Kidney capillary endothelial cell (primary cell): ENCODE measurements at places on chromosomes 11 and 22.

DNA sequence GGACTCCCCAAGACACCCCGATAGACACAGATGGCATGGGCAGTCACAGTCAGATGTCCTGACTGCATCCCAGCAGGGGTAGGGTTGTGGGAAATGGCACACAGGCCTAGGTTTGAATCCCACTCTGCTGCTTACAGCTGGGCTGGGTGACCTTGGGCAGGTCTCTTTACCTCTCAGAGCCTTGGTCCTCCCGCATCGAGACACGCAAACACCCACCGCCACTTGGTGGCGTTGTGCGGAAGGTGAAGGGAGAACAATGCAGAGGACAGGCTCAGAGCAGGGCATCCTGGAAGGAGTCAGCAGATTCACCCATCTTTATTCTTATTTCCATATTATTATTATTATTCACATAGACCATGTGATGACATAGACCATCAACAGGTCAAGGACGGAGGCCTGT, 140.5 kb downstream of the MIAT start:
- no peak for DNase-seq

DNA sequence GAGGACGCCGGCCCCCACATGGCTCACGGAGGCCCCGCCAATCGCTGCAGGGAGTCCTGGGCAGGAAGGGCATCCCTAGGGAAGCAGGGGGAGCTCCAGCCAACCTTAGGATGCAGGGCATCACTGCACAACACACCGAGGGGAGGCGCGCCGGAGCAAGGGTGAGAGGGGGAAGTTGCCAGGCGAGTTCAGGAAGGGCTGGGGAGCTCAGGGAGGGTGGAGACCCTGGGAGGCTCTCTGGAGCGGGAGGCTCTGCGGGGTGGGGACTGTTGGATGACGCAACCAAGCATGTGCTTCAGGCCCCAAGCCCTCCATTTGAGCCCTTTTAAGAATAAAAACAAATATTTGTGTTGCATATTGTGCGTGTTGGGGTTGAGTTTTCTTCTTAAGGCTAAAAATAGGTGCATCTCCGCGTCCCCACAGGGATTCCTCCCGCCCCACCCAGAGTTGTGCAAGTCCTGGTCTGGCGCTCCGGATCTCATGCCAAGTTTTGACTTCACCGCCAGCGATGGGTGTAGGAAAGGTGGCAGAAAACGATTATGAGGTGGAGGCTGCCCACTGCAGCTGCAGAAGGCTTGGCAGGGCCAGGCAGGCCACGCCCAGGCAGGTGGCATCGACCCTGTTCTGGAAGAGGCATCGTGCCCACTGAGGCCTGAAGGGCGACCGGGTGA, 65.2 kb downstream of the WNT7B start:
- DNase-seq, result no peak

DNA sequence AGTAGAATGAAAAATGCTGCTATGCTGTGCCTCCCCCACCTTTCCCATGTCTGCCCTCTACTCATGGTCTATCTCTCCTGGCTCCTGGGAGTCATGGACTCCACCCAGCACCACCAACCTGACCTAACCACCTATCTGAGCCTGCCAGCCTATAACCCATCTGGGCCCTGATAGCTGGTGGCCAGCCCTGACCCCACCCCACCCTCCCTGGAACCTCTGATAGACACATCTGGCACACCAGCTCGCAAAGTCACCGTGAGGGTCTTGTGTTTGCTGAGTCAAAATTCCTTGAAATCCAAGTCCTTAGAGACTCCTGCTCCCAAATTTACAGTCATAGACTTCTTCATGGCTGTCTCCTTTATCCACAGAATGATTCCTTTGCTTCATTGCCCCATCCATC, 14.9 kb upstream of the HBE1 start:
- no peak for DNase-seq

DNA sequence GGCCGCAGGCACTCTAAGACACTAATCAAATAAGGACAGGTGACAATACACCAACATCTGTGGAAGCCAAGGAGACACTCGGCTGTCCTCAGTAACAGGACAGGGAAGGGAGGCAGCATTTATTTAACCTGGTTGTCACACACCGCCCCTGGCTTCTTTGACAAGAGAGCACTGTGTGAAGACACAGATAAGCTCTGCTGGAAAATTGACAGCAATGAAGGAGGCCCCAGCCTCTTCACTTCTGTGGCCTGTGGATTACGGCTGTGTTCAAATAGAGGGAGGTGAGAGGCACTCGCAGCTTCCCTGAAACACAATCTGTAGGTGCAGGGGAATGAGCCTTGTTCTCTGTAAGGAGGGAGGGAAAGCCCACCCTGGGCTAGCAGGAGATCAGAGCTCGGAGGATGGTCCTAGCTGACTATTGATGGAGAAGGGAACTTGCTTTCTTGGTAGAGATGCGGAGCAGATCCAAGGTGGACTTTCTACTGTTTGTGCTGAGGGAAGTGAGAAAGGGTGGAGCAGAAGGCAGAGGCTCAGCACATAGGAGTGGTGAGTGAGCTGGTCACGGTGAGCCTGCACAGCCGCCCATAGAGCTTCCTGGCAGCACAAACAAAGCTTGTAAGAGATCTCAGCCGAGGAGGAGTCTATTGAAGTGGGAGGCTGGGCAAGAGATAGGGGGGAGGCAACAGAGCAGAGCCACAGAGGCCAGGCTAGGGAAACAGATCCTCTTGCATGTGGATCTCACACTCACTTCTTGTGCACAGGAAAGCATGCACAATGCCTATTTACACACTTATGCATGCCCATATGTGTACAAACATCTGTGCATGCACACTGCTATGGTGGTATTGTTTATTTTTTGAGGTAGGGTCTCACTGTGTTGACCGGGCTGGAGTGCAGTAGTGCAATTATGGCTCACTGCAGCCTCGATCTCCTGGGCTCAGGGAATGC, 114.6 kb upstream of the THY1 start:
- no peak for DNase-seq

- DNase-seq, result no peak
Observed at GRCh38 chr11:7538466-7539454, 25.0 kb downstream of the PPFIBP2 start.

DNA sequence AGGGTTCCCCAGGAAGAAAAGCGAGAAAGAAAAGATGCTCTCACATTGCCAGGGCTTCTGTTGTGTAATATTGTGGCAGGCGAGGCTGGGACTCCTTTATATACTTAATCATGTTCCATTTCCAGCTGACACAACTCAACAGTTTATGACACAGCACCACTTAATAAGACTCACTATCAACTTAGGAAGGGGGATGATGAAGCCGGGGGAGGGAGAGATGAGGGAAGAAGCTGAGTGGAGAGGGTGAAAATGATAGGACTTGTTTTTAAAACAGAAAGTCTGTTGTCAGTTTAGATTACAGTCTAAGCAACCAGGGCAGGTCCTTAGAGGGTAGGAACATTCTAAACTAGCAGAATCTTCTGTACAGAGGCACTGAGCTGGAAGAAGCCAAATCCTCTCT, 397.0 kb downstream of the NXPE2 start:
- no peak for DNase-seq

DNA sequence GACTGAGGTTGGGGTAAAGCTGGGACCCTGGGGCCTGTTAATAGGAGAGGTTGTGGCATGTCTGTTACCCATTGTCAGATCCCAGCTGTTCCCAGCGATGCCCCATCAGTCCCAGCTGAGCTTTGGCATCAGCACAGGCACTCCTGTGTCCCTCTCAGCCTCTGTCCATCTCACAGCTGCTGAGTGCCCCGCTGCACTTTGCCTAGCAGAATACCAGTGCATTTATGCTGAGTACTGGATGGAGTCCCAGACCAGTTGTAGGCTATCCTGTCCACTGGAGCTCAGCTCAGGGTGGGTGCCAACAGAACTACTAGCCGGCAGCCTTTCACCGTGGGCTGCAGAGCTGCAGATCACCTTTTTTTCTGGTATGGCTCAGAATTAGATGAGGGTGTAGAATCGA, 9.9 kb downstream of the FXYD6 start:
- DNase-seq, result no peak

- no peak for DNase-seq
Observed at GRCh38 chr11:105361651-105362050, 222.1 kb upstream of the CARD18 start.

GRCh38 chr11:123760894-123761293, 6.6 kb upstream of the OR6X1 start:
- no peak for DNase-seq

GRCh38 chr11:126111458-126112116, 48.9 kb upstream of the CDON start:
- no peak for DNase-seq

DNA sequence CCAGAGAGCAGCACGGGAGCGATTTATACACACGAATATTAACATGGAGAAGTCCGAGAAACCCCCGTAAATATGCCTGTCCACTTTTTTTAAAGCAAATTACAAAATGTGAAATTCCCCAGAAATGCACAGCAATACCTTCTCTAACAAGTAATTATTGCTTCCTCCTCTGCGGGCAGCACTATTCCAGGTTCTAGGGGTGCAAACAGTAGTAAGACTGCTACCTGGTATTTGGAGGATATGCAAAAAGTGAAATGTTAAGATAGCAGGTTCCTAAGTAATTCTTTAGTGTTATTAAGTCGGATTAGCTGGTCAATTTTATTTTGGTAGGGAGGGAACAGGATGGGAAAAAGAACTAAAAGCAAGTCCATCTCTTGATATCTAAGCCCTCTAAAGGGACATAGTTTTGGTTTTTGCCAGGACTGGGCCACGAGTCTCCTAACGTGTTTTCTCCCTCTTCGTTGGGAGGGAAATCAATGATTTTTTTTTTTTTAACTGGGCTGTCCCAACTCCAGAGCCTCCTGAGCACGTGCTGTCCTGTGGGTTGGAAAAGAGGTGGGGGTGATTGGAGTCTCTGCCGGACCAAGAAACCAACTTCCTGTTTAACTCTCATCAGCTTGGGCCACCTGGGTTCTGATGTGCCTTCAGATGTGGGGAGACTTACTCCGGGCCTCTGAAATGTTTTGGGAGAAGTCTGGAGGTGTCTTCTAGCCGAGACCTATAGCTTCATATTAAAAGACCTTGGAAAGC, 1.7 kb upstream of the XBP1 start:
- DNase-seq, result no peak

GRCh38 chr22:47292546-47293320, 530.3 kb downstream of the TBC1D22A start:
- DNase-seq, result no peak

- DNase-seq, result no peak
Observed at GRCh38 chr11:112744041-112744440, 217.2 kb upstream of the NCAM1 start.

GRCh38 chr11:95943546-95943945, 19.6 kb upstream of the MTMR2 start:
- no peak for DNase-seq

- no peak for DNase-seq
Observed at GRCh38 chr22:17829695-17830042, 55.4 kb upstream of the BID start.

DNA sequence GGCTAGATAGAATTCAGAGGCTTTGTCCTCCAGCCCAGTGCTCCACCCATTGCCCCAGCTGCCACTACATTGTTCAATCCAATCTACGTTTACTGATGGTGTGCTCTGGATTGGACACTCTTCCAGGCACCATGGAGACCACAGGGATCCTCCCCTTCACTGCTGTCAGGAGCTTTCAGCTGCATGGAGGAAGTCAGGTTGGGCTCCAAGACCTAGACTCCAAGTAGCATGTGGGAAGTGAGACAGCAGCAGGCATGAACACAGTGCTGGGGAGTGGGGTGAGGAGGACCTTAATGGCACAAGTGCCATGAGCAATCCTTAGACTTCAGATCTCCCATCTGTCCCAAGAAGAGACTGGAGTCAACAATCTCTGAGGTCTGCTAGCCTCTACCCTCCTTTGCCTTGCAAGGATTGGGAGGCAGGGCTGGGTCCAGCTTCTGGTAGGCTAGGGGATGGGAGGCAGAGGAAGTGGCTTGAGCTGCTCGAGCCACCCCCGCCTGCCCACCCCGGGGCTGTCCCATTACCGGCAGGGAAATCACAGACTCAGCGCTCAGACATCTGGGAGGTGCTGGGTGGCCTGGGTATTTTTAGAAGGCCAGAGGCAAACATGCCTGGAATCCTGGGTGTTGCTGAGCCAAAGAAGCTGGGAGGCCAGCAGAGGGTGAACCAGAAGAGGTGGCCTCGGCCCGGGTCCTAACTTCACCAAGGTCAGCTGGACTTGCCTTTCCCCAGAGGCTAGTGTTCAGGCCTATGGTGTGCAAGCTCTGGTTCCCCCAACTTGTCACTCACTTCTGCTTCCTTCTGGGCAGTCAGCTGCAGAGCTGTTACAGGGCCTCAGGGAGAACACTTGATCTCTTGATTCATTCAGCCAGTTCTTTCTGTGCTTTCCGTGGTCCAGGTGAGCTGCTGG, 15.2 kb upstream of the FCHSD2 start:
- DNase-seq, result no peak

GRCh38 chr22:20131859-20132685, 468 bp downstream of the ZDHHC8 start:
- no peak for DNase-seq

DNA sequence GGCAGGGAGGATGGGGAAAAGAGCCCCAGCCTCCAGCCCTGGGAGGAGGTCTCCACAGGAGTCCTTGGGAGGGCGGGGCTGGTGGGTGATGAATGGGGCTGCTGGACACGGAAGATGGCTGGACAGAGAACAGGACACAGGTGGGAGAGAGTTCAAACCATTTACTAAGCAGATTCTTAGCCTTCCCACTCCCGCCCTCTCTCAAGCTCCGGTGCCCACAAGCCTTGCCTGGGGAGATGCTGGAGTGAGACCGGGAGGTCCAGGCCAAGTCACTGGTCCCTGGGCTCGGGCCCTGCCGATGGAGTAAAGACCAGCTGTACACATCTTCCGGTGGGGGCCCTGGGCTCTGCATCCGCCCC, 1.4 kb downstream of the CLDN5 start:
- DNase-seq, result no peak

DNA sequence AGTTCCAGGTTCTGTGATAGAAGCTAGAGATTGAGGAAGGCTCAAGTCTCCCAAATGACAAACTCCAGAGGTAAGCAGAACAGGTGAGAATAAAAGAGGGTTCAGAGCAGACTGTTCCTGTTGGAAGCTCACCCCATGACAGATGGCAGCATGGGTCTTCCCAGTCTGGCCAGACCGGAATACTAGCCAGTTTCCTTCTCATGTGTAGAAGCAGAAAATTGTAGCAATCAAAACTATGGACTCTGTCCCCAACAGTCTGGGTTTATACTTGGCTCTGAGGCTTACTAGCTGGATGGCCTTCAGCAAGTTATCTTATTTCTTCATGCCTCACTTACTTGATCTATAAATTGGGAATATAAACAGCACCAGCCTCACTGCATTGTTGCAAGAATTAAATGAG, 494.8 kb downstream of the MN1 start:
- DNase-seq, result no peak

DNA sequence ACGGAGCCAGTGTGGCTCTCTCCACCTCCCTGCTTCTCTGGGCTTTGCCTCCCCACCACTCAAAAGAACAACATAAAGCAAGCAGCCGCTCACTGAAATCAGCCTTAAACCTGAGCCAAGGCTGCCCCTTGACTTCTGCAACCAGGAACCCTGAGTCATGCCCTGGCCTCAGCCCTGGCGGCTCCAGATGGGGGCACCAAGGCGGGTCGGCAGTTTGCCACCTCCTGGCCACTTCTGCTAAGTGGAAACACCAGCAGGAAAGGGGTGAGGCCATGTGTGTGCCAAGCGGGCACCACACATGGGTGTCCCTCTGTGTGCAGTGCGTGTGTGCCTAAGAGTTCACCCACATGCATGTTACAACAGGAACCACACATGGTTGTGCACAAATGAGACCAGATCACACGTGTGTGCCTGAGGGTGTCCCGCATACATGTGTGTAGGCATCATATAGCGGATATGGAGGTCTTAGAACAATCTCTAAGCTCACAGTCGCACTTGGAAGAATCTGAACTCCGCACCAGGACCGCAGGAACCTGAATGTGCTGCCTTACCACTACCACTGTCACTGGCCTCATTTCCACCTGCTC, 221.2 kb downstream of the MN1 start:
- DNase-seq, result peak; percentile 15

GRCh38 chr11:47189100-47189834, 3.0 kb upstream of the PACSIN3 start:
- DNase-seq, result no peak
